Smooth muscle cell of the brain vasculature (primary cell): ENCODE measurements at places on chromosomes 6 and 20.

- no peak for DNase-seq
These were observed 167.8 kb downstream of the WDR27 start for GRCh38 chr6:169534039-169534421.

- DNase-seq = no peak
These were observed 209.8 kb upstream of the MARCKS start for GRCh38 chr6:113647143-113647889.

DNA sequence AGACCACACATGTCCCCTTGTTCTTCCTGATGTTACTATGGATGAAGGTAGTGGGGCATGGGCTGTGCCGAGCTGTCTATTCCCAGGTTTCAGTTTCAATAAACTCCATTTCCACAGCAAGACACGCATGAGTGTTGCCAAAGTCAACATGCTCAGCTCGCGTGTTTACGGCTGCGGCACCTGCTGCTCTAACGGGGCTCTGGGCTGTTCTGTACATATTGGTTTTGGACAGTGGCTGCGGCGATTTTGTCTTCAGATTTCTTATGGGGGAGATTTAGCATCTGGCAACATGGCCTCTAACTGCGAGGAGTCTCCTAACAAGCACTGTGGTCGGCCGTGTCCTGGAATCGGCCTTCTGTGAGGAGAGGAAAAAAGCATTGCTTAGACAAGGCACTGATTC is 58.6 kb downstream of the TMEM242 start:
- no peak for DNase-seq

- DNase-seq = no peak
These were observed 31.6 kb upstream of the LY86 start for GRCh38 chr6:6556738-6557503.

- peak; percentile 77 for DNase-seq
These were observed 539.4 kb upstream of the JARID2 start for GRCh38 chr6:14706378-14706929.

- DNase-seq = no peak
These were observed 37.7 kb upstream of the C20orf144 start for GRCh38 chr20:33624399-33624798.

GRCh38 chr6:81838031-81838430 is 85.5 kb upstream of the TENT5A start:
- no peak for DNase-seq

GRCh38 chr6:38566295-38567030 is 73.3 kb downstream of the BTBD9 start:
- DNase-seq = no peak

GRCh38 chr6:99349171-99350141 is at the start of gene FAXC:
Gene FAXC (minus strand): TSS chr6:99349674. CDS start chr6:99349372, 302 bp downstream.
- no peak for DNase-seq

DNA sequence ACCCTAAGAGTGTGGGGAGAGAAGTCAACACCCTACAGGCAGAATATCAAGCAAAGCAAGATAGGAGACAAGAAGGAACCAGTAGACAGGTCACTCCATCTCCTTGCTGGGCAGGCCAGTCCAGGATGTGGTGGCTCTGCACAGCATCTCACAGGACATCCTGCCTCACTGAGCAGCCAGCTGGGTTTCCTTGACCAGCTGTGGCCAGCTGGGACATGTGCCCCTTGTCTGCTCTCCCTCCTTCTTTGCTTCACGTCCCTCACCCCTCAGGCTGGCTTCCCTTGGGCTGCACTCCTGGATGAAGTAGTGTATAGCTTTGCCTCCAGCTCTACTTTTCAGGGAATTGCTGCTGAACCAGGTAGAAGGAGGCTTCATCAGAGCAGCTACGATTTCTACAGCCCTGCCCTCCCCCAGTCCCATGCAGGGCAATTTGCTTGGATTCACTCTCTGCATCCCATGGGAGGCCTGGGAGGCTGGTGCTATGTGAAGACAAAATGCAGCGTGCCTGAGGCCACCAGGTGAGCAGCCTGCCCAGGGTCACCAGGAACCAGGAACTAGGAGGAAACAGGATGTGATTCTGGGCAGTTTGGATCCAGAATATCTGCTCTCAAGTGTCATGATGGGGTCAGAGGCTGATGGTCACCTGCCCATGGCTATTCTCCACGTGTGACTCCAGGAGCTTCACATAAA is 110.0 kb upstream of the PMEPA1 start:
- DNase-seq = no peak

- DNase-seq = no peak
These were observed 44.0 kb downstream of the GMPR start for GRCh38 chr6:16282370-16282769.

DNA sequence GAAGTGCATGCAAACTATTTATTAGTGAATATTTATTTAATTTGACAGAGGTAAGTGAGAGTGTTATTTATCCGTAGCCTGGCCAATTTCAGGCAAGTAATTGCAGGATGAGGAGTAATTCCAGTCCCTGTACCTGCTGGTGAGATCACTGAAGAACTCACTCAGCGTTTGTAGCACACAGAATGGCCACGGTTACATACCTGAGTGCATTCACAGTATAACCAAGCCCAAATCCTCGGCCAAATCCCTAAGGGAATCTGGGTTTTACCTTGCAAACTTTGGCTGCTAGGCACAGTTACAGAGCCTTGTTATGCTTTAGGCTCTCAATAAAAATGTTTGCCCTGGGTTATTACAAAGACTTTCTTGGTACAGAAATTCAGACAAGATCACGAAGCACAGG is 93.3 kb downstream of the KCNQ5 start:
- no peak for DNase-seq

- no peak for DNase-seq
These were observed 6.0 kb downstream of the ENPP3 start for GRCh38 chr6:131642987-131643611.

GRCh38 chr20:33663161-33664084 is 1.3 kb downstream of the C20orf144 start:
- DNase-seq = no peak

- DNase-seq = peak; percentile 37
These were observed 78.5 kb upstream of the FRMD1 start for GRCh38 chr6:168157272-168158212.

- DNase-seq = no peak
These were observed 42.2 kb downstream of the BCL2L1 start for GRCh38 chr20:31680286-31681127.

DNA sequence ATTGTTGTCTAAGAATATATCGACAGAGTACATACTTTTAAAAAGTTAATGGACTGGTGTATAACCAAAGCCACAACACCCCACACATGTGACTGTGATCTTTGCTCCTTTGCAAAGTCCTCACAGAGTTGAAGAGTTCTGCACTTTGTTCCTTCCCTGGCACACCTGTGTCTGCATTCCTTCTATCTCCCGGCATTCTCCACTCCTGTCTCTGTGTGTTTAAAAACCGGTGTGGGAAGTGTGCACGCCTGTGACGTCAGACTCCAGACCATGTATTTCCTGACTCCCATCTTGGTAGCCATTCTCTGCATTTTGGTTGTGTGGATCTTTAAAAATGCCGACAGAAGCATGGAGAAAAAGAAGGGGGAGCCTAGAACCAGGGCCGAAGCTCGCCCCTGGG is at the start of gene IYD:
IYD (plus strand) TSS at position 251 of the 400 bp plus-strand sequence; CDS start at position 271, 20 bp downstream.
- DNase-seq = no peak

- DNase-seq = no peak
These were observed 124.1 kb downstream of the SULF2 start for GRCh38 chr20:47660983-47661700.

DNA sequence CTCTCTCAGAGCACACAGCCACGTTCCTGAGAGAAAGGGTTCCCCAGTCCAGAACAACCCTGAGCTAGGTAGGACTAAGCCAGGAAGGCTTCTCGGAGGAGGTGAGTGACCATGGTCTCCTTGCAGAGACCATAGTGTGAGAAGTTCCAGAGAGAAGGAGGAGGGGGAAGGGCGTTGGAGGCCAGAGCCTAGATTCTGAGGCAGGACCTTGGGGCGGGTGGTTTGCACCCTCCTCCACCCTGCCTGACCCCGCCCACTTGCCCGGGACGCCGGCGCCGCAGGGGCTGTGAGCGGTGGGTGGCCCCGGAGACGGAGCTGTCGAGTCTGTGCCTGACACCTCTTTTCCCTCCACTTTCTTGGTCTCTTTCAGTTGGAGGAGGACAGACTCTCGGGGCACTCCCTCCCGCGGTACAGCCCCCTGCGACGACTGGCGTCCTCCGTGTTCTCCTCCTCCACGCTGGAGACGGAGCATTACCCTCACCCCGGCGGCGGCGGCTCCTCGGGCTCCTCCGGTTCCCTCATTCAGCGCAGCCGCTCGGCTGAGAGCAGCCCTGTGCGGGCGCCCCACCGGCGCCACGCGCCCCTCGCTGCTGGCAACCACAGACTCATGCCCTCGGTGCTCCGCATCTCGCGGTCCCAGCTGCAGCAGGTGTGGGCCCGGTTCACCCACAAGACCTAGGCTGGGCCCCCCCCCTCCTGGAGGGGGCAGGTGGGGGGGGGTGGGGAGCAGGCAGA is 26.2 kb downstream of the TTBK1 start:
- DNase-seq = no peak

DNA sequence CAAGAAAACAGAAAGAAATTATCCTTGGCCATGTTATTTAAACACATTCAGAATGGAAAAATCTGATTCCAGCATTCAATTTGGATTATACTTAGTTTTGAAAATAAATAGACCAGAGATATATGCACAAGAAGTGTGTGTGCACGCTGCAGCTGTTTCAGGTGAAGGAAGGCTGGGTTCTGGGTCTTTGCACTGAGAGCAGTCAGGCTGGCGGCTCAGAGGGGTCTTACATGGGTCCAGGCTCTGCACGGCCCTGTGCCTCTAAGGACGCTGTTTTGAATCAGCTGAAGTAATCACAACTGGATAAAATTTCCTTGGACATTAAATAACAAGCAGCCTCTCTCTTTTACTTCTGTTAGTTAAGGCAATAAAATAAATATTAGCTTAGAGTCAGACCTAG is 31.8 kb downstream of the GCLC start:
- DNase-seq = no peak
